Epithelial cell of esophagus (primary cell): ENCODE measurements at places on chromosomes 1 and 21.
A peak's percentile ranks its signal among the peaks of the same experiment; 100 is the strongest.

DNA sequence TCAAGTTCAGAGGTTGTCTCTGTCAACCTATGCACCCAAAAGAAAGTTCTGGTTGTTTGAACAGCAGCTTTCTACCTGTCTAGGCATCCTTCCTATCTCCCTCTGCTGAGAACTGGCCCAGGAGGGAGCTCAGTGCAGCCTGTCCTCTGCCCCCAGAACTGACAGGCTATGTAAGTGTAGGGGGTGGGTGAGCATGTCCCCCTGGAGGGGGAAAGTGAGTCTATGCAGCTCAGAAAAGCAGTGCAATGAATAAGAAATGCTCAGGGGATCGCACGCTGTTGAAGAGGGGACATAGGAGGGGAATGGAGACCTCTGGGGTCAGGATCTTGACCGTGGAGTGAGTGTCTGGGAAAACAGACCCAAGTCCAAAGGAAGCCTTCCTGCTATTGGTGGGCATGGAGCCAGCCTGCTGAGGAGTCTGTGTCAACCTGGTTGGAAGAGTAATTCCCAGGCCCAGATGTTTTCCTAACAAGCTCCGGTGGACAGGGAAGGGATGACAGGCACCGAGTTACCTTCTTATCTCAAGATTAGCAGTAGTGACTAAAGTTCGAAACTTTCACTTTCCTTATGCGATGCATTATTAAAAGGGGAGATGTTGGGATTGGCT lies 26.1 kb upstream of the FHAD1 start:
- DNase-seq: no peak

DNA sequence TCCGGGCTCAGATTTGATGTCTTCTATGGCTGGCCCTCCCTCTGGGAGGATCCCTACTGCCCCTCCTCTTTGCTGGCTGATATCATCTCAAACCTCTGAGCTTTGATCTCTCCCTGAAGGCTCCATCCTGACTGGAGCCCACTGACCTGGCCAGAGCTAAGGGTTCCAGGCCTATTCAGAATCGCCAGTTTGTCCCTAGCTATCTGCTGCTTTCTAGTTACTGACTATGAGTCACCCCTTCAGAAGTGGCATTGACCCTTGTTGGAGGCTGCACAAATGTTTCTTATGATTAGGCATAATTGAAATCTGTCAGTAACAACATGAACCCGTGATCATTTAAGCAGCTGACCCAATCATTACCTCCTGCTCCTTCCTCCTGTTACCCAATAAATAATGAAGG lies 87.1 kb downstream of the ABCA4 start:
- DNase-seq: no peak

- DNase-seq: peak; percentile 78
These were observed 31.2 kb downstream of the CHD1L start for GRCh38 chr1:147273409-147274336.

DNA sequence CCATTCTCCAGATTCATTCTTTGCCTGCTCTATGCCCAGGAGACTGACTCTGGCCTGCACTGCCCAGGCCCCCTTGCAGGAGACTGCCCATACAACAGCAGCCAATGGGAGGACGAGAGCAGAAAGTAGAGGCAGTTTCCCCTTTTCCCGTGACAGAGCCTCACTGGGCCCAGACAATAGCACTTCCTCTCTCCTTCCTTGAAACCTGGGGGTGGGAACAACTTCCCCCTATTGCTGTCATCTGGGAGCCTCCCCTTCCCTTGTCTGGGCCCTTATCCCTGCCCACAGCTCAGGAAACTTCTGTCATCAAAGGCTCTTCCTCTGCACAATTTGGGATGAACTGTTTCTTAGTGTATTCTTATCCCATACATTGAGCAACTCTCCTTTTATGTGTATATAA lies 60.8 kb upstream of the KCNJ15 start:
- no peak for DNase-seq

- no peak for DNase-seq
These were observed 3.5 kb upstream of the ARF1 start for GRCh38 chr1:228079013-228079412.

DNA sequence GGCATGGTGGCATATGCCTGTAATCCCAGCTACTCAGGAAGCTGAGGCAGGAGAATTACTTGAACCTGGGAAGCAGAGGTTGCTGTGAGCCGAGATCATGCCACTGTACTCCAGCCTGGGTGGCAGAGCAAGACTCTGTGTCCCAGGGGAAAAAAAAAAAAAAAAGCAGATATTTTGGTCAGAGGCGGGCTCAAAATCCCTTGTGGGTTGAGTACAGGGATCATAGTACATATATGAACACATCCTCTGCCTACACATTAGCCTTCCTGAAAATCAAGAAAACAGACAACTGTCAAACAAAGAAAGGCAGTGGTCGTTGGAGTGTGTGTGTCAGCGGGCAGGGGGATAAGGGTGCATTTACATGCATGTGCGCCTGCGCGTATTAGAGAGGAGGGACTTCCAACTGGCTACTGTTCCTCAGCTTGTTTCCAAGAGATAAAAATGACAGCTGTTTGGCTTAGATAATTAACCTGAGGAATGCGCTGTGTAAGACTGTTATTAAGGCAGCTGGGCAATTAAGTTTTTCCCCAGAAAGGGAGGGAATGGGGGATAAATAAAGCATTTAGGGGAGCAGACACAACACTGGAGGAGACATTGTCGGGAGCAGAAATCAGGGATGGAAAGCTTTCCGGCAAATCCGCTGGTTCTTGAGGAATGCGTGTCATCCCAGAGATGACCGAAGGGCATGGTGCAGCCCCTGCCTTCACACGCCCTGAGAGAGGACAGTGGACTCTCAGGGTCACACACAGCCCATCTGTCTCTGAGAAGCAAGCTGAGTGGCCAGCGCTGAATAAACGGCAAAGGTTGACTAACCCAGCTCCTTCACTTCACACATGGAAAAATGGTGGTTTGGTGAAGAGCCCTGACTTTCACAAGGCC lies 6.4 kb downstream of the LAMB3 start:
- no peak for DNase-seq

GRCh38 chr1:171188388-171189266 lies 3.5 kb downstream of the FMO2 start:
- peak; percentile 75 for DNase-seq

DNA sequence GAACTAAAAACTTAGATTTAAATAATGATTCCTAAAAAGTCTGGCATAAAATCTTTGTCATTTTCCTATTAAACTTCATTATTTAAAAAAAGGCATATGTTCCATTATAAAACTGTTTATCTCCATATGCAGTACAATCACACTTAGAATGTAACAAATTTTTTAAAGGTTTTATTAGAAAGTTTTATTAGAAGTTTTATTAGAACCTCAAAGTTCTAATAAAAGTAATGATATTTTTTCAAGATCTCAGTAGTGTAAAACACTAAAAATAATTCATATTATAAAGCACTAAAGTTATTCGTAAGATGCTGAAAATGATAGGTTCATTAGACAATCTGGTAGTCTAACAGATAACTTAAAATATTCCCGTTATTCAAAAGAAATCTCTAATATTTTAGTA lies 43.6 kb downstream of the ACBD6 start:
- no peak for DNase-seq

GRCh38 chr1:93235261-93235660 lies 54.7 kb downstream of the CCDC18 start:
- DNase-seq: peak; percentile 62

- DNase-seq: no peak
These were observed 185.0 kb downstream of the RGS7 start for GRCh38 chr1:241171991-241172390.

DNA sequence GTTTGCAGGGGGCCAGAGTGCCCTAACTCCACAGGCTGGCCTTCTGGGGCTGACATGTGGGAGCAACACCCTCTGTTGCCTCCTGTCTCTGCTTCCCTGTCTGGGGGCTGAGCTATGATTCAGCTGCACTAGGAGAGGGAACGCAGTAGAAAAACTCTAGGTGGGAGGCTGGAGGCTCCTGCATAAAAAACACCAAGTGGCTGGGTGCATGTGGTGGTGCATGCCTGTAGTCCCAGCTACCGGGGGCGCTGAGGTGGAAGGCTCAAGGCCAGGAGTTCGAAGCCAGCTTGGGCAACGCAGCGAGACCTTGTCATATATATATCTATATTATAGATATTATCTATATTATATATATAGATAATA lies 5.6 kb downstream of the KIF17 start:
- no peak for DNase-seq

DNA sequence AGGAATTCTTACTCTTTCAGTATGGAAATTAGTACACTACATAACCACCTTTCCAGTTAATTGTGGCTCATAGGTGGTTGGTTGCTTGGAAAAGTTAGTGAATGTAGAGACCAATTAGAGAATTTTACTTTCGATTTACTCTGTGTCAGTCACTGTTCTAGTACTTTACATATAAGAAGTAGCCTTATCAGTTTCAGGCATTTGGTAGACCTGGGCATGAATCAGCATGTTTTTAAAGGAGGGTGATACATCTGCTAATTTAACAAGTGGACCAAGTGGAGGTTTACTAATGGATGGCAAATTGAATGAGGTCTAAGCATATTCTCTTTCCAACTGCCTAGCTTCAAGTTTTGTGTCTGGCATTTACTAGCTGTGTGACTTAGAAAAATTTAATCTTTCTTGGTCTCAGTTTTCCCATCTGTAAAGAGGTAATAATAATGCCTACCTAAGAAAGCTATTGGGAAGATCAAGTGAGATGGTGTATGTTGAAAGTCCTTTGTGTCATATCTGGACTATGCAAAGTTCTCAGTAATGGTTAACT lies 1158.6 kb downstream of the PLA2G4A start:
- peak; percentile 28 for DNase-seq

DNA sequence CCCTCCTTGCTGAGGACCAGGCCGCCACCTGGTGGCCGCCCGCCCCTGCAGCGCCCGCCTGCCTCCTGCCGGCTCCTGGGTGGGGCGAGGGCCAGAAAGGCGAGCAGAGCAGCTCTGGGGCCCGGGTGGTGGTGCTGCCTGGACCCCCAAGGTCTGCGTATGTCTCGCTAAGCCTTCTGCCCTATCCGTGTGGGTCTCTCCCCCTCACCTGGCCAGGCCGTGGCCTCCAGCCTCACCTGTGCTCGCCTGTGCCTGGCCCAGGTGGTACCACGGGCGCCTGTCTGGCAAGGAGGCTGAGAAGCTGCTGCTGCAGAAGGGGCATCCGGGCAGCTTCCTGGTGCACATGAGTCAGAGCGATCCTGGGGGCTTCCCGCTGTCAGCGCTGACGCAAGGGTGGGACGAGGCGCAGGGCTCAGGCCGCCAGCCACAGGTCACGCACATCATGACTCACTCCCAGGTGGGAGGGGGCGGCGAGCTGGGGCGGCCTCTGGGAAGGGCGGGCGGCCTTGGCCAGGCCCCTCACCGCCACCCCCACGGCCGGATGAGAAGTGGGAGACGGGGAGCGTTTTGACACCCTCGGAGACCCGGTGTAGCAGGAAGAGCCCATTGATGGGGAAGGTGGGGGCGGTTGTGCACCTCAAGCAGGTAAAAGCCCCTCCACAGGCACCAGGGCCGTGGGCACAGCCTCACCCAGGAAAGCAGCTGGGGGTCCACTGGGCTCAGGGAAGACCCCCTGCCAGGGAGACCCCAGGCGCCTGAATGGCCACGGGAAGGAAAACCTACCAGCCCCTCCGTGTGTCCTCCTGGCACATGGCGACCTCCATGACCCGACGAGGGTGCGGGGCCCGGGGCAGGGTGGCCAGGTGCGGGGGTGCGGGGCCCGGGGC lies 9.9 kb downstream of the RNF223 start:
- peak; percentile 68 for DNase-seq

GRCh38 chr1:56394298-56394697 lies 185.1 kb downstream of the PLPP3 start:
- no peak for DNase-seq

- DNase-seq: no peak
These were observed 153.4 kb downstream of the SIPA1L2 start for GRCh38 chr1:232476538-232476950.

DNA sequence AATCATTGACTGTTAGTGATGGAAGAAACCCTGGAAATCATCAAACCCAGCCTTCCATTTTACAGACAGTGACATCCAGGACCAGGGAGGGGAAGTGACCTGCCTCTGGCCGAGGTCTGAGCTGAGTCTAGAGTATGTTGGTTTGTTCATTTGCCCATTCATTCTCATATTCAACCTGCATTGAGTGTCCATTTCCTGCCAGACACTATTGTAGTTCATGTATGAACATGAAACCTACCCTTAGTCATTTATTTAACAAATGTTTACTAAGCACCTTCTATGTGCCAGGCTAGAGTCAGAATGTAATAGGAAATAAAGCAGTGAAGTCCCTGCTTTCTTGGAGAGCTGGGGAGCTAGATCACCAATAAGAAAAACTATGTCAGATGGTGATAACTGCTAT lies 51.3 kb downstream of the KCND3 start:
- DNase-seq: peak; percentile 74

DNA sequence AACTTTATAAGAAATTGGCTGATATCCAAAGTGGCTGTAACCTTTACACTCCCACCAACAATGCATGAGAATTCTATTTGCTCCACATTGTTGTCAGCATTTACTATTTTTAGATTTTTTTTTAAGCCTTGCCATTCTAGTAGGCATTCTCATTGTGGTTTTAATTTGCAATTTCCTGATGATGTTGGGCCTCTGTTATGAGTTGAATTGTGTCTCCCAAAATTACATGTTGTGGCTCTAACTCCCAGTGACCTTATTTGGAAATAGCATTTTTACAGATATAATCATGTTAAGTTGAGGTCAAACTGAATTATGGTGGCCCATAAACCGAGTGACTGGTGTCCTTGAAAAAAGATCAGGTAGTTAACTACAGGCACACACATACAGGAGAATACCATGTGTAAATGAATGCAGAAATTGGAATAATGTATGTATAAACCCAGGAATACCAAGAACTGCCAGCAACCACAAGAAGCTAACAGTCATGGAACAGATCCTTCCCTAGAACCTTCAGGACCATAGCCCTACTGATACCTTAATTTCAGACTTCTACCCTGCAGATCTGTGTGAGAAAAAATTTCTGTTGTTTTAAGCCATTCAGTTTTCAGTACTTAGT lies 348.8 kb upstream of the DAB1 start:
- DNase-seq: no peak

- no peak for DNase-seq
These were observed 1.8 kb upstream of the SLC19A2 start for GRCh38 chr1:169487561-169487960.

DNA sequence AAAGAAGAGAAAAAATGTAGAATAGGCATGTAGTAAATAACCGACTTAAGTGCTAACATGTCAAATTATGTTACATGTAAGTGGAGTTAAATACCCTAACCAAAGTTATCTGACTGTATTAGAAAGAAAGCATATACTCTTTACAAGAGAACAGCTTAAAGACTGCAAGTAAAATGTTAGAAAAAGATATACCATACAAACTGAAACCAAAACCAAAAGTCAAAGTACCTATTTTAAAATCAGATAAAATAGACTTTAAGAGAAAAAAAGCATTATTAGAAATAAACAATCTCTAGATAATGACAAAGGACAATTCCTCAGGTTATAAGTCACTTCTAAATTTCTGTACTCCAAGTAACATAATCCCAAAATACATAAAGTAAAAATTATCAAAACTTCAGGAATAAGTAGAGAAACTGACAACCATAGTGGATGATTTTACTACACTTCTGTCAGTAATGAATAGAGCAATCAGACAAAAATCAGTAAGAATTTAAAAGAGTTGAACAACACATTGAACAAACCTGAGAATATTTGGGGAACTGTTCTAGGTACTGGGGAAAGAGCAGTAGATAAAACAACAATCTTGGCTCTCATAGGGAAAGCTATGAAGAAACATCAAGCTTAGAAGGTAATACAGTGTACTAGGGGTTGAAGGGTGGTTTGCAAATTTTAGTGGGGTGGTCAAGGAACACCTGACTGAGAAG lies 127.3 kb downstream of the TBX19 start:
- no peak for DNase-seq
